ENCODE measurements at places on chromosomes 6 and 20.

DNA sequence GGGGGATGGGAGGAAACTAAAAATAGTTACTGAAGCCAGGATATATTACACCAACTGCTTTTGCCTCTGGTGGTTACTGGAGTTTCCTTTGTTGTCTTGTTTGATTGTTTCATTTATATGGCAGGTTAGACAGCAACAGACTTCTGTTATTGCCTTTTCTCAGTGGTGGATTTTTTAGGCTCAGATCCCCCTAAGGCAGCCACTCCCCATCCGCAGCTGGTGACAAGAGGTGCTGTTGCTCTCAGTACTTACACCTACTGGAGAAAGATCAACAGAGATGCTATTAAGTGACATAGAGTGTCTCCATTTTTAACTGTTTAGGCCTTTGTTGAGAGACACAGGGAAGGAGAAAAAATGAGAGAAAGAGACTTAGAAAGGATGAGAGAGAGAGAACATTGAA lies 552.1 kb downstream of the PKHD1 start:
- no peak overlapping the region for H3K4me3 ChIP-seq
- DNase-seq, result no peak
- no peaks in the 10 kb centered on the region for H3K36me3 ChIP-seq
- H3K27me3 ChIP-seq, result peaks cover 1% of the 10 kb centered on the region
- no peaks in the 10 kb centered on the region for H3K4me1 ChIP-seq

- DNase-seq, result no peak
- no peak overlapping the region for H3K4me3 ChIP-seq
- H3K36me3 ChIP-seq, result peaks cover 12% of the 10 kb centered on the region
- peaks cover 22% of the 10 kb centered on the region for H3K4me1 ChIP-seq
- peak overlapping the region; percentile 63 for H3K27ac ChIP-seq
- no peaks in the 10 kb centered on the region for H3K27me3 ChIP-seq
Observed at GRCh38 chr6:53026526-53026925, 31.4 kb upstream of the GSTA4 start.

DNA sequence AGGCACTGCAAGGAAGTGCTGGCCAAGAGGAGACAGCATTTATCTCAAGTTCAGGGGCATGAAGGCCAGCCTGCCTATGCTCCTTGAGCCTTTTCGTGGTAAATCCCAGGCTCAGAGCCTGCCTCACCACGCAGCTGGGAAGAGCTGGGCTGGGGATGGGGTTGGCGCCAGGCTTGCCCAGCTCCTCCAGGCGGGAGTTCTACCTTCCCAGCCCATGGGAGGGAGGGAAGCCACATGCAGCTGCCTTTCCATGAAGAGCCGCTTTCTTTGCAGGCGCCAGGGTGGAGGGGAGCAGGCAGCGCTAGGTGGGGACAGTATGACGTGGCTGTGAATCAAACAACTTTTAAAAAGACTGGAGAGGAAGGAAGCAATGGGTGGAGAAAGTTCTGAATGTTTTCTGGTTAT lies 19.5 kb upstream of the SIRT5 start:
- H3K27ac ChIP-seq, result no peak overlapping the region
- DNase-seq, result no peak
- H3K27me3 ChIP-seq, result no peaks in the 10 kb centered on the region

GRCh38 chr20:20711413-20711812 lies 1.0 kb downstream of the RALGAPA2 start:
- peaks cover 31% of the 10 kb centered on the region for H3K4me1 ChIP-seq
- H3K27me3 ChIP-seq, result peaks cover 2% of the 10 kb centered on the region
- peak overlapping the region; percentile 81 for H3K27ac ChIP-seq
- peaks cover 12% of the 10 kb centered on the region for H3K36me3 ChIP-seq

DNA sequence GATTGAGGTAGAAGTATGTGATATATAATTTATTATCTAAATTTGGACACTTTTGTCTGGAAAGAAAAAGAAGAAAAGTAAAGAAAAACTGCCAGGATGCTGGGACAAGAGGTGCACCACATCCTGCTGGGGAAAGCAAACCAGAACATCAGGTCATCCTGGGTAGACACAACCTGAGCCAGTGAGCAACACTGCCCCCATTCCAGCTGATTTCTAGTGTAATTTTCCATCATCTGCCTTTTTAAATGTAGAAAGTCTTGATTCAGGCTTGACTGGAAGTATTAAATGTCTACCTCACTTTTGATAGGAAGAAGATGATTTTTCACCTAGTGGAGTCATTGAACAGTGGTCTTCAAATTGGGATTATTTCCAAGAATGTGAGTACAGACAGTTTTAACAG lies 1164.5 kb upstream of the CITED2 start:
- H3K27me3 ChIP-seq, result peaks cover under 1% of the 10 kb centered on the region
- no peaks in the 10 kb centered on the region for H3K4me1 ChIP-seq
- H3K27ac ChIP-seq, result no peak overlapping the region
- H3K4me3 ChIP-seq, result no peak overlapping the region
- DNase-seq, result no peak

- no peak for DNase-seq
- no peaks in the 10 kb centered on the region for H3K27me3 ChIP-seq
Observed at GRCh38 chr6:153074761-153075160, 56.3 kb downstream of the RGS17 start.

- no peaks in the 10 kb centered on the region for H3K27me3 ChIP-seq
- peaks cover 80% of the 10 kb centered on the region for H3K36me3 ChIP-seq
- peak overlapping the region; percentile 99 for H3K27ac ChIP-seq
- peak; percentile 16 for DNase-seq
- peak overlapping the region; percentile 87 for H3K4me3 ChIP-seq
- peaks cover 49% of the 10 kb centered on the region for H3K4me1 ChIP-seq
Observed at GRCh38 chr20:17967521-17968365, 851 bp downstream of the SNX5 start.

DNA sequence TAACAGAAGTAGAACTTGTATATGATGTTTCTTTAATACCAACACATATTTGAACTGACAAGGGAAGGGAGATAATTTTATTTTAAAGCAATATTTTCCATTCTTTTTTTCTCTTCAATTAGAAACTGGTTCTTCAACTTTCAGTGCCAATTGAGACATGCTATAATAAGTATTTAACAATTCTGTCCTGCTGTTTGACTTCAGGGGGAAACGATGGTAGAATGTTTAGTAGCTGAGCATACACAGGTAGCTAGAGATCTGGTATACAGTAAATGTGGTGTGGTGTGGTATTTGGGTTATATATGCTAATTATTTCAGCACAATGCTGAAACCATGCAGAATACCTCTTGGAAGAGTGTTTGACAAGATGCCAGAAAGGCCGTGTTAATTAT lies 156.9 kb downstream of the ARID1B start:
- no peak overlapping the region for H3K27ac ChIP-seq
- no peaks in the 10 kb centered on the region for H3K27me3 ChIP-seq
- peaks cover 76% of the 10 kb centered on the region for H3K4me1 ChIP-seq
- no peak for DNase-seq

DNA sequence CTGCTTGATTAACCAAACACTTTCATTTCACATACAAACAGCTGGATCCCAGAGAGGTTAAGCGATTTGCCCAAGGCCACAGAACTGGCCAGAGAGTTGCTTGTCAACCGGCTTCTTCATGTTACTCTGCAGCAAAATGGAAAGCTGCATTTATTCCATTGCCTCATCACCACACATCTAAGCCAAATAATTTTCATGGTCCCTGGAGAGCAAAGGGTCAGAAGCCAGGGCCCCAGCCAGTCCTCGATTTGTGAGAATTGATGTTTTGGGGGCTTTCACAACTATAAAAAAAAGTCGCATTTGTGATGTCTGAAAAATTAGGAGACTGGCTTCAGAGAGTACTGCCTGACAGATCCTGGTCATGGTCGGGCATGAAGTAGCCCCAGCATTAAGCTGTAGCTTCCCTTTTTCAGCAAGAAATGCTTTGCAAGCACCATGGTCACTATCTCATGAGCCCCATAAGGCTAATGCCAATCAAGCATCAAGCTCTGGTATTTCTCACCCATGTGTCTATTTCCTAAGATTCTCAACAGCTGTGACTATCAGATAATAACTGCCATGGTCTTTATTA lies 95.8 kb downstream of the BANF2 start:
- peaks cover 3% of the 10 kb centered on the region for H3K4me1 ChIP-seq
- no peak overlapping the region for H3K27ac ChIP-seq
- no peak overlapping the region for H3K4me3 ChIP-seq
- H3K27me3 ChIP-seq, result peaks cover 8% of the 10 kb centered on the region
- no peak for DNase-seq
- no peaks in the 10 kb centered on the region for H3K36me3 ChIP-seq

DNA sequence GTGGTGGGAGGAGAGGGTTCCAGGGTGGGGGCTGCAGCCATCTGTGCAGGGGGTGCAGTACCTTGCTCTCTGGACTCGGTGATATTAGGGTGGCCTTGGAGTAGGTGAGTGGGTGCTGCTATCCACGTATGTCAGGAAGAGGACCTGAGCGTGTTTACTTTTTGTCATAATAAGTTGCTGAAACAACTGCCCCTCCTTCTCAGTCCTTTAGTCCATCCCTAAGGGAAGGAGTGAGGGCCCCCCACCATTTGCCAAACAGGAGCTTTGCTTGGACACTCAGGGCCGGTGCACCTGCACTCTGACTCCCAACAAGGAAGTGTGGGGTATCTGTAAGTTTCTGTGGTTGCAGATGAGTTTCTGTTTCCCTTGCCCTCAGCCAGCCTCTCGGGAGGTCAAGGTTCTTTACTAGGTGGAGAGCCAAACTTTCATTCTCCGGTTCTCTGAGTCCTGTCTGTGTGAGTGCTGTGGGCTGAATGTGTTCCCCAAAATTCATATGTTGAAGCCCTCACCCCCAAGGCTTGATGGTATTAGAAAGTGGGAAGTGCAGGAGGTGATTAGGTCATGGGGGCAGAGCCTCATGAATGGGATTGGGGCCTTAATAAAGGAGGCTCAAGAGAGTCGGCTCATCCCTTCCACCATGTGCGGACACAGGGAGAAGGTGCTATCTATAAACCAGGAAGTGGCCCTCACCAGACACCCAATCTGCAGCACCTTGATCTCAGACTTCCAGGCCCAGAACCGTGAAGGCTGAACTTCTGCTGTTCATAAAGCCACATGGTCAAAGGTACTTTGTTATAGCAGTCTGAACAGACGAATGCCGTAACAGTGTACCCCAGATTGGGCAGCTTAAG lies 19.6 kb upstream of the CCR6 start:
- no peak overlapping the region for H3K4me3 ChIP-seq
- no peaks in the 10 kb centered on the region for H3K36me3 ChIP-seq
- H3K4me1 ChIP-seq, result peaks cover 33% of the 10 kb centered on the region
- no peaks in the 10 kb centered on the region for H3K27me3 ChIP-seq

DNA sequence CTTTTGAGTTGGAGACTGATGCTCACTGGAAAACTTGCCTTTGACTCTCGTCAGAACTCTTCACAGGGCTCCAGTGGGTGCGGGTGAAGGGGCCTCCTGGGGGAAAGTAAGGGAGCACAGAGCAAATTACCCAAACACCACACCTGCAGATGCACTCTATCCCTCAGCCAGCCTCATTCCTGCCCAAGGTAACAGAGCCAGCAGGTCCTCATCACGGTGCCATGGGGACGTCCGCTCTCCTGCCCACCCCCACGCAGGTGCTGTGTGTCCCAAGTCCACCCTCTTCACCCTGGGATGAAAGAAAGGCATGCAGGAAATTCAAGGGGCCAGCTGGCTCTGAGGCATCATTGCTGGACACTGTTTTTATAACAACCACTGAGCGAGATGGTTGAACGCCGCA lies 269.0 kb downstream of the SMOC2 start:
- H3K4me3 ChIP-seq, result no peak overlapping the region
- no peak for DNase-seq
- no peaks in the 10 kb centered on the region for H3K36me3 ChIP-seq
- H3K27me3 ChIP-seq, result peaks cover 3% of the 10 kb centered on the region

DNA sequence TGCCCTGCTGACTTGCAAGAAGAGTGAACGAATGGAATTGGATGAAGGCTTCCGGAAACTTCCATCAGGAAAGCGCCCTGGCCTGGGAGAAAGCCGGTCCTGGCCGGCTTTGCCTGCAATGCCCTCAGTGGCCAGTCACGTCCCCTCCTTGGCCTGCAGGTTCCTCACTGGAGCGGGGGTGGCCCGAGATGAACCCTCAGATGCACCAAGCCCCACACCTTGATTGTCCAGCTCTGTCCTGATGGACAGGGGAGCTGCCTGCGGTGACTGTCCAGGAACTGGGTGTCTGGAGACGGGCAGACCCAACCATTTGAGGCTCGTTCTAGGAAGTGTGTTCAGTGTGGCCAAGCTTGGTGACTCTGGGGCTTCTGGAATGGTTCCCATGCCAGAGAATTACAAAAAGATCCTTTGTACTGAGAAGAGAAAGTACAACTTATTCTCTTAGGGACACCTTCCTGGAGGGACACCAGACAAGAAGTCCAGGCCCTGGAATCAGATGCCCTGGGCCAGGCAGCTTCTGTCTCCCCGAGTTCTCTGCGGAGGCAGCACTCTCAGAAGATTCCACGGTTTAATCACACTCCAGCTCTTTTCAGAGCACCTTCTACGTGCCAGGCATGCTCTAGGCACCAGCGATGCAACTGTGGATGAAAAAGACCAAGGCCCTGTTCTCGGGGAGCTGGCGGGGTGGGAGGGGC lies 17.1 kb upstream of the SULF2 start:
- H3K36me3 ChIP-seq, result no peaks in the 10 kb centered on the region
- no peak overlapping the region for H3K4me3 ChIP-seq
- peaks cover 7% of the 10 kb centered on the region for H3K27me3 ChIP-seq

DNA sequence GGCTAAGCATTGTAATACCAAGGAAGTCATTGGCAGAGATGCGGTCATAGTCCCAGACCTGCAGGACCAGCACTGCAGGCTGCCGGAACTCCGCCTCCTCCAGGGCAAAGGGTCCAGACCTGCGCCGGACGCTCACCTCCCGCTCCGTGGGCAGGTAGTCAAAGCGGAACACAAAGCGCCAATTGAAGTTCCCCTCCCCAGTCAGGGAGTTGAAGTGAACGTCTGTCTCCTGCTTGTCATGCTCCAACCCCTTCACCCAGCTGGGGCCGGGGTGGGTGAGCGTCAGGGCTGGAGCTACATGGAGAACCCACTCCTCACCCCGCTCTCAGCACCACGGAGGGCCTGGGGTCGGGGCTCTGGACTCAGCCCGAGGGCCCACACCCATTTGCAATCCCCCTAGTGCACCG lies 18.2 kb downstream of the ERGIC3 start:
- no peak overlapping the region for H3K27ac ChIP-seq
- H3K4me3 ChIP-seq, result no peak overlapping the region
- no peaks in the 10 kb centered on the region for H3K27me3 ChIP-seq

DNA sequence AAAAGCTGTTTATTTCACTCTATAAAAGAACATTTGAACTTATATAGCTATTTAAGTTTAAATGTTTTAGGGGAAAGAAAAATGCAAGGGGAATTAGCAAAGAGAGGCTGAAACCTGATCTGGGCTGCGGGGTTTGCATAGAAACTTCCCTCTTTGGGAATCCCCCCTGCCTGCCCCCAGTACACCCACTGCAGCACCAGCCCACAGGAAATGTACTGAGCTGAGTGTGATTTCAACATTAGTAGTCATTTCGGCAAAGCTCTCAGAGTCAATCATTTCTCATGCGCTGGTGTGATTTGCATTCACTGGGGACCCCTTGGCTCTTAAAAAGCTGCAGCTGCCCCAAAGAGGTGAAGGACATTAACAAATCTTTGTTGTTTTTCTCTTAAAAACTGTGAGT lies 859.4 kb downstream of the MAFB start:
- DNase-seq, result peak; percentile 30
- H3K27me3 ChIP-seq, result peaks cover 13% of the 10 kb centered on the region
- H3K4me1 ChIP-seq, result no peaks in the 10 kb centered on the region
- H3K27ac ChIP-seq, result no peak overlapping the region
- no peaks in the 10 kb centered on the region for H3K36me3 ChIP-seq
